ENCODE measurements at places on chromosomes 7 and 10. TPM values are rescaled to one million over a fixed set of nuclear protein-coding genes. Genes with fewer than 3 reads are reported as not detected.

The C10orf105 gene
- 0.25 TPM for total RNA-seq

The RASSF4 gene
- total RNA-seq = 0.88 TPM

GRCh38 chr7:68865351-68866199 lies 732.7 kb upstream of the AUTS2 start:
- H3K4me3 ChIP-seq = no peak overlapping the region
- H3K36me3 ChIP-seq = no peaks in the 10 kb centered on the region
- DNase-seq = no peak
- H3K27ac ChIP-seq = no peak overlapping the region
- no peaks in the 10 kb centered on the region for H3K27me3 ChIP-seq
- H3K4me1 ChIP-seq = no peaks in the 10 kb centered on the region

DNA sequence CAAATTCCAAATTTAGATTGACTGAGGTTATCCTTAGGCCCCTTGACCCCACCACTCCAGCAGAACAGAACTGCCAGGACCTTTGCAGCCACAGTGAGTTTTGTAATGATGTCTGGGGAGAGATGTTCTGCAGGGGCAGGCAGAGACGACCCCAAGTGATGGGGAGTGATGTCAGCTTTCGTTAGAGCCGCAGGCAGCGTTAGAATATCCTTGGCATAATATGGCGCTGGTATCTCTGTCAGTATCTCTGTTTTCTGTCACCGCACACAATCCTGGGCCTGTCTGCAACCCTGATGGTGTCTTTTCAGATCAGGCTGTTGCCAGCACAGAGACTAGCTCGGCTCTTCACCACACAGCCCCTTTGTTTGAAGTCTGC lies 1083.6 kb downstream of the KCNMA1 start:
- H3K27me3 ChIP-seq = peaks cover 10% of the 10 kb centered on the region
- no peak overlapping the region for H3K27ac ChIP-seq
- DNase-seq = no peak
- no peaks in the 10 kb centered on the region for H3K4me1 ChIP-seq
- H3K4me3 ChIP-seq = no peak overlapping the region
- no peaks in the 10 kb centered on the region for H3K36me3 ChIP-seq

GRCh38 chr7:101754424-101755159 lies 62.8 kb upstream of the CUX1 start:
- H3K4me3 ChIP-seq = peak overlapping the region; percentile 87
- no peak for DNase-seq
- H3K27me3 ChIP-seq = no peaks in the 10 kb centered on the region
- peaks cover 12% of the 10 kb centered on the region for H3K4me1 ChIP-seq
- H3K27ac ChIP-seq = peak overlapping the region; percentile 90
- no peaks in the 10 kb centered on the region for H3K36me3 ChIP-seq

DNA sequence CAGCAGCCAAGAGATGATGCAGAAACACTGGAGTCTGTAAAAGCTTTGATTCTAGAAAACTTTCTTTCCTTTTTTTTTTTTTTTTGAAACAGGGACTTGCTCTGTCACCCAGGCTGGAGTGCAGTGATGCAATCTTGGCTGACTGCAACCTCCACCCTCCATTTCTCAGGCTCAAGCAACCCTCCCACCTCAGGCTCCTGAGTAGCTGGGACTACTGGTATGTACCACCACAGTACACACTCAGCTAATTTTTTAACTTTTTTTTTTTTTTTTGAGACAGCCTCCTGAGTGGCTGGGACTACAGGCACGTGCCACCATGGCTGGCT lies 17.0 kb upstream of the BAG3 start:
- no peaks in the 10 kb centered on the region for H3K27me3 ChIP-seq
- H3K27ac ChIP-seq = no peak overlapping the region
- H3K36me3 ChIP-seq = no peaks in the 10 kb centered on the region
- no peak for DNase-seq
- no peak overlapping the region for H3K4me3 ChIP-seq
- H3K4me1 ChIP-seq = no peaks in the 10 kb centered on the region

The NRBF2 gene
- 15.4 TPM for total RNA-seq

- H3K4me1 ChIP-seq = peaks cover 8% of the 10 kb centered on the region
- peak overlapping the region; percentile 71 for H3K4me3 ChIP-seq
- H3K27me3 ChIP-seq = no peaks in the 10 kb centered on the region
- H3K36me3 ChIP-seq = no peaks in the 10 kb centered on the region
Measured at GRCh38 chr10:28432210-28432676, 100.7 kb upstream of the WAC start.

DNA sequence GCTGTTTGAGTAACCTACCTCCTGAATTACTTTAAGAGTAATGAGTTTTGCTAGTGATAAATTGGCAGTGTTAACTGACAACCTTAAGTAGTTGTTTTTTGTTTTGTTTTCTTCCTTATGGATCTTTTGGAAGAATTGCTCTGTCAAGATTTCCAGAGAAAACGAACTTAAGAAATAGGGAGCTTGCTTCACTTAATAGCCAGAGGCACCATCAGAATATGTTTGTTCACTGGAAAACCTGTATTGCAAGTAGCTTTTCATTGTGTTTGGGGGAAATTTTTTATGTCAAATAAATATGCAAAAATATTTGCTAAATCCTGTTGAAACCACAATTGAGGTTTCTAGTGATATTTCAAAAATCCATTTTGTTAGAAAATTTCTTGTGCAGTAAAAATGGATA lies 65.5 kb upstream of the PAPSS2 start:
- DNase-seq = no peak
- no peaks in the 10 kb centered on the region for H3K36me3 ChIP-seq
- no peak overlapping the region for H3K4me3 ChIP-seq
- no peaks in the 10 kb centered on the region for H3K4me1 ChIP-seq

The HOXA2 gene
- total RNA-seq = not detected

DNA sequence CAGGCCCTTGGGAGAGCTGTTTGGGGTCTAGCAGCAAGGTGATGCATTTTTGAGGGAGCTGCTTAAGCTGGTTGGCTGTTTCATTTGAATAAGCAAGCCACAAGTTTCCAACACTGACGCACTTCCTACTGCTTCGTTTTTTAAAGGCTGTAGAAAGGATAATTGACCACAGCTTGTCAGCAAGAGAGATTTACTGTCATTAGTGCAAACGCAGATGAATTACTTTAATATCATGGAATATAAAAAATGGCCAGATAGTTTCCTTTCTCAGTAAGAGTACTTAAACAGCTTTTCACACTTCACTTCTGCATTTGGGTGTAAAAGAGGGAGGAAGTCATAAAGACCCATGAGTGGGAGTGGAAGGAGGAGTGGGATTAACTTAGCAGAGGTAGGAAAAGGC lies 61.5 kb downstream of the FZD1 start:
- no peak overlapping the region for H3K27ac ChIP-seq
- H3K4me1 ChIP-seq = no peaks in the 10 kb centered on the region
- no peaks in the 10 kb centered on the region for H3K27me3 ChIP-seq
- no peak overlapping the region for H3K4me3 ChIP-seq
- no peak for DNase-seq

DNA sequence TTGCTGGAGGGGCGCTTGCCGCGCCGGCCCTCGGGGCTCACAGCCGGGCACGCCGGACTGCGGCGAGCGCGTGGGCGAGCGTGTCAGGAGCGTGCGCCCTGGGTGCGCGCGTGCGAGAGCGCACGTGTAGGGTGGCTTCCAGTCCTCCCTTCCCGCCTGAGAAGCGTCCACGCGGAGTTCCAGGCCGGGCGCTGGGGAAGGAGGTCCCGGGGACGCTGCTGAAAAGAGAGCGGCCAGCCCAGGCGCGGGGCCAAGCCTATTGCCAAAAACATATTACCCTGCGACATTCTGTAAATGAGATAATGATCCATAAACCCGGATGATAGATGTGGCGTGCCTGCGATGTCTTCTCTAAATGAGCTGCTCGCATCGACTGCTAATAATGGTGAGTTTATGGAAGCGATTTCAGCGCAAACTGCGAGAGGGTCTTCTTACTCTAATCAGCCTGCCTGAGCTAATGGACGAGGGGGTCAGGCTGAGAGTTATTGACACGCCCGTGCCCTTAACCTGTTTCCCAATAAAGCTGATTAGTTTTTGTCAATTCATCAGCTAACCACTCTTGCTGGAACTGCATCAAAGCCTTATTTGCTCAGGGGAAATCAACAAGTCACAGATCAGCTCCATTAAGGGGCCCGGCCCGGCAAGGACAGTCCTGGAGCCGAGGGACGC lies 8.0 kb upstream of the MNX1 start:
- peaks cover 80% of the 10 kb centered on the region for H3K27me3 ChIP-seq
- H3K36me3 ChIP-seq = no peaks in the 10 kb centered on the region
- H3K4me1 ChIP-seq = peaks cover 30% of the 10 kb centered on the region

- H3K27me3 ChIP-seq = no peaks in the 10 kb centered on the region
- no peak within 1 kb of the TSS for H3K4me3 ChIP-seq
- H3K27ac ChIP-seq = no peak within 1 kb of the TSS
- H3K4me1 ChIP-seq = no peaks in the 10 kb centered on the region
- no peak for DNase-seq
- peaks cover 33% of the 10 kb centered on the region for H3K36me3 ChIP-seq
Measured at GRCh38 chr10:125881192-125881591, at the start of gene DHX32. Gene DHX32, minus strand, starts transcription at chr10:125881292. Its CDS starts 468 bp downstream, at chr10:125880824.

The SPAM1 gene
- not detected for total RNA-seq

GRCh38 chr7:55502858-55503440 lies 69.4 kb downstream of the VOPP1 start:
- no peaks in the 10 kb centered on the region for H3K27me3 ChIP-seq
- DNase-seq = no peak
- H3K4me3 ChIP-seq = no peak overlapping the region
- peaks cover 23% of the 10 kb centered on the region for H3K36me3 ChIP-seq

DNA sequence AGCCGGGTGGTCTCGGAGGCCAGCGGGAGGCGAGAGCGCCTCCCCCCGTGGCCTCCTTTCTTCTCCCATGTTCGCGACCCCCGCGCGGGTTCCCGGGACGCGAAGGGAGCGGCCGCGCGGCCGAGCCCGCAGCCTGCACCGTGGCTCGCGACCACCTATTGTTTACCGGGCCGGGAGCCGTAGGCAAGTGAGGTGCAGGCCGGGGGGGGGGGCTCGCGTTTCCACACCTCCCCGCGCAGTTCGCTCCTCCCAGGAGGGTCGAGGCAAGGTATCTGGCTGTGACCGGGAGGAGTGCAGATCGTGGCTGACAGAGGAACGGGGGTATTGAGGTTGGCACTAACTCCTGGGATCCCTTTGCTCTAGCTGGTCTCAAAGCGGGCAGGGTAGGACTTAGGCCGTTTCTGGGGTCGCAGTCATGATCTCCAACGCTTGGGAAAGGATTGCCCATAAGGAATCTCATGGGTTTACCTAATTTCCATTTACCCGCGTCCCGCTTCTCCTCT lies 734 bp downstream of the PTPN12 start:
- peak overlapping the region; percentile 80 for H3K27ac ChIP-seq
- H3K4me1 ChIP-seq = peaks cover 26% of the 10 kb centered on the region
- no peaks in the 10 kb centered on the region for H3K27me3 ChIP-seq
- H3K36me3 ChIP-seq = no peaks in the 10 kb centered on the region
- DNase-seq = peak; percentile 19

GRCh38 chr7:83957333-83957732 lies 237.3 kb downstream of the SEMA3A start:
- DNase-seq = no peak
- peaks cover 4% of the 10 kb centered on the region for H3K27me3 ChIP-seq
- H3K4me3 ChIP-seq = no peak overlapping the region
- H3K36me3 ChIP-seq = no peaks in the 10 kb centered on the region

The NME8 gene
- not detected for total RNA-seq

DNA sequence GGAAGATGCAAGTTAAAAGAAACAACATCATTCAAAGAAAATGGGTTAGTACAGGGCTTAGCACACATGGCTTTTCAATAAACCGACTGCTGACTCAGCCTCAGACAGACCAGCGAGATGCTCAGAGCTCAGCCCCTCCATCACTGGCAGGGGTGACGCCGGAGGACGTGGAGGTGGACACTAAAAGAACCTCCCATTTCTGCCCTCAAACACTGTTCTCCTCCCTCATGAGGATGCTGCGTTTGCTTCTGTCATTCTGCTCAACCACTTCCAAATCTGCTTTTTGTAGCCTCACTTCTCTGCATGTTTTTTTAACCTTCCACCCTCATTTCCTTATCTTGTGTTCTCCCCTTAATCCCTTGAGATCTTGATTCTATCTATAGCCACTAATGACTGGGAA lies 15.3 kb downstream of the DENND11 start:
- peaks cover 5% of the 10 kb centered on the region for H3K36me3 ChIP-seq
- H3K4me1 ChIP-seq = peaks cover 40% of the 10 kb centered on the region
- no peak overlapping the region for H3K27ac ChIP-seq
- no peak for DNase-seq
- no peaks in the 10 kb centered on the region for H3K27me3 ChIP-seq
